Fibroblast of skin of left quadriceps (primary cell): ENCODE measurements at places on chromosomes 13 and 19.

DNA sequence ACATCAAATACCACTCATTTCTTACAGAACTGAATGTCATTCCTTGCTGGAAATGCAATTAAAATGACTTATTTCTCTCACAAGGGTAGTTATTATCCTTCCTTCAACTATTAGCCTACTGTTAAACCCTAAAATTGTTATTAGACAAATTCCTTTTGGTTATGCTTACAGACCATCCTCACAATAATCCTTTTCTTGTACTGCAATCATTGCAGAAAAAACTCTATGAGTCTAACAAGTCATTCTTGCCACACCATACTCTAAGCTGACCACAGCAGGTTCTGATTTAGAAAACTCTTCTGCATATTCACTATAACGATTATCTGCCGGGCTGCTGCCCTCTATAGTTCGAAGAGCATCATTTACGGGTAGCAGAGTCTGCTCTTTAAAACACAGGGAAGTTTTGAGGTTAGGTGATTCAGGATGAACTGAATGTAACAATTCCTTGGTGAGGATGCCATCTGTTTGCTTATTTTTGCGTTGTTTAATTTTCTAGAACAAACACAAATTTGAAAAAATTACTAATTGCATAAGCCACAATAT lies 38.2 kb downstream of the MTMR6 start:
- peak; percentile 22 for DNase-seq

- no peak for DNase-seq
Measured at GRCh38 chr13:26952551-26953143, 192.1 kb upstream of the GPR12 start.

DNA sequence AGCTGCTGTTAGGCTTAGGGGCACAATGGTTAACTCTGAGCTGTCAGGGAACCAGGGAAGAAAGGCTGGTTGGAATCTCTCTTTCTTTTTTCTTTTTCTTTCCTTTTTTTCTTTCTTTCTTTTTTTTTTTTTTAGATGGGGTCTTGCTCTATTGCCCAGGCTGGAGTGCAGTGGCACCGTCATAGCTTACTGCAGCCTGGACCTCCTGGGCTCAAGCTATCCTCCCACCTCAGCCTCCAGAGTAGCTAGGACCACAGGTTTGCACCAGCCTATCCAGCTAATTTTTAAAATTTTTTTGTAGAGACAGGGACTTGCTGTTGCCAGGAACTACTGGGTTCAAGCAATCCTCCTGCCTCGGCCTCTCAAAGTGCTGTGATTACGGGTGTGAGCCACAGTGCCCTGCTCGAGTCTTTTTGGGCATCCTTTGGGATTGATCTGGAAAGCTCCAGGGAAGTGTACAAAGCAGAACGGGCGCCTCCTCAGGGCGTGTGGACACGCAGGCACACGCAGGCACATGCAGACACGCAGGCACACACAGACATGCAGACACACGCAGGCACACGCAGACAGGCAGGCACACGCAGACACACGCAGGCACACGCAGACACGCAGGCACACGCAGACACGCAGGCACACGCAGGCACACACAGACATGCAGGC lies 99.2 kb downstream of the GADD45B start:
- no peak for DNase-seq

DNA sequence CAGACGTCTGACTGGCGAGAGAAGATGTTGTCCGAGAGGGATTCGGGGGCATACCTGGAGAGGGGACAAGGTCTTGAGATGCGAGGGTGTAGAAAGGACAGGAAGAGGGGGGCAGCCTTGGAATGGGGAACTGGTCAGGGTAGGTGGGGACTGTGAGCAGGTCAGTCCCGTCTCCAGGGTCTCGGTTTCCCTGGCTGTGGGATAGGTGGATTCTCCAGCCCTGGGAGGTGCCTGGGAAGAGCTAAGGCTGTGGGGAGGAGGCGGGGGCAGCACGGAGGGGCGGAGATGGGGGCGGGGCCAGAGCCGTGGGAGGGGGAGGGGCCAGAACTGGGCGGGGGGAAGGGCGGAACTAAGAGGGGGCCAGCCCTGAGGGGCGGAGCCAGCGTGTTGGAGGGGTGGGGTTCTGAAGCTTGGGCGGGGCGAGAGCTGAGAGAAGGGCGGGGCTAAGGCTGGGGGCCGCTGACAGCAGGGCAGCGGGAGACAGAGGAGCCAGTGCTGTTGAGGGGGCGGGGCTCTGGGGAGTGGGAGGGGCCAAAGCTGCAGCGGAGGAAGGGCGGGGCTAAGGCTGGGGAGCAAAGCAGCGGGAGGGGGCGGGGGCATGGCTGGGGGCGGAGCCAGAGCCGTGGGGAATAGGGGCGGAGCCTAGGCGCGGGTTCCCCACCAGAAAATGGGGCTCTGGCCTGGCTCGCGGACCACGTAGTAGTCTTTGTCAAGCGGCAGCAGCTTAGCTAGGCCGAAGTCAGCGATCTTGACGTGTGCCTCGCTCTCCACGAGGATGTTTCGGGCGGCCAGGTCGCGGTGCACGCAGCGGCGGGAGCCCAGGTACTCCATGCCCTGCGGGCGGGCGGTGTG lies 9.5 kb upstream of the INSL3 start:
- peak; percentile 63 for DNase-seq

GRCh38 chr13:34357435-34358232 lies 539.7 kb downstream of the RFC3 start:
- DNase-seq: peak; percentile 53
